ENCODE measurements at places on chromosomes 2 and 18. TPM values are rescaled to one million over a fixed set of nuclear protein-coding genes. Genes with fewer than 3 reads are reported as not detected.
A peak's percentile ranks its signal among the peaks of the same experiment; 100 is the strongest.

- DNase-seq = no peak
These were observed 464.5 kb downstream of the THSD7B start for GRCh38 chr2:137229834-137230233.

GRCh38 chr18:59877361-59877760, 22.4 kb upstream of the PMAIP1 start:
- DNase-seq = no peak

GRCh38 chr18:30920757-30921156, 121.8 kb downstream of the DSC3 start:
- DNase-seq = no peak

DNA sequence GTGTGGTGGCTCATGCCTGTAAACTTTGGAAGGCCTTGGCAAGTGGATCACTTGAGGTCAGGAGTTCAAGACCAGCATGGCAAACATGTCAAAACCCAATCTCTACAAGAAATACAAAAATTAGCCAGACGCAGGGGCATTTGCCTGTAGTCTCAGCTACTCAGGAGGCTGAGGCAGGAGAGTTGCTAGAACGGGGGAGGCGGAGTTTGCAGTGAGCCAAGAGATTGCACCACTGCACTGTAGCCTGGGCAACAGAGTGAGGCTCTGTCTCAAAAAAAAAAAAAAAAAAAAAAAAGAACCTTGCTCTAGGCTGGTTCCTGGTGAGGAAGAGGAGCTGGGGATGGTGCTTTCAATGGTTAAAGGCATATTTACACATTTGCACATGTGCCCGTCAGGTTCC, 129.4 kb downstream of the LYPD6B start:
- DNase-seq = no peak

GRCh38 chr2:118265873-118266455, 177.7 kb downstream of the INSIG2 start:
- peak; percentile 24 for DNase-seq

- DNase-seq = peak; percentile 63
These were observed 128.0 kb upstream of the GYPC start for GRCh38 chr2:126527836-126528490.

PLGLB1 gene
- 0.38 TPM for total RNA-seq

DNA sequence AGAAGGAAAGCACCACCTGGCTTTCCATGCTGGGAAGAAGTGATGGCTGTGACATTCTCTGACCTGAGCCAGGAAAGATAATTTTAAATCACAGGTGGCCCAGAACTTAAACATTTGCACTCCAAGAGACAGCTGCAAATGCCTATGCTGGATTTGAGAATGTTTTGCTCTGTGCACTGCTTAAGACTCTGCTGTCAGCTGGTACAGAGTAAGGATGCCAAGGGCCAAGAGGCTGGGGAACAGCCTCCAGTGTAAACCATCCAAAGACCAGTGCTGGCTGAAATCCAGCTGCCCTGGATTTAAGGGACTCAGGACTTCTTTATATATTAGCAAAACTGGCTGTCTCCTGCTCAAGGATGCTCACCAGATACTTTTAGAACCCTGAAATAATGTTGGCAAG, 3.9 kb downstream of the HOXD8 start:
- no peak for DNase-seq

GRCh38 chr2:172953970-172954852, 121.4 kb upstream of the MAP3K20 start:
- peak; percentile 62 for DNase-seq

DNA sequence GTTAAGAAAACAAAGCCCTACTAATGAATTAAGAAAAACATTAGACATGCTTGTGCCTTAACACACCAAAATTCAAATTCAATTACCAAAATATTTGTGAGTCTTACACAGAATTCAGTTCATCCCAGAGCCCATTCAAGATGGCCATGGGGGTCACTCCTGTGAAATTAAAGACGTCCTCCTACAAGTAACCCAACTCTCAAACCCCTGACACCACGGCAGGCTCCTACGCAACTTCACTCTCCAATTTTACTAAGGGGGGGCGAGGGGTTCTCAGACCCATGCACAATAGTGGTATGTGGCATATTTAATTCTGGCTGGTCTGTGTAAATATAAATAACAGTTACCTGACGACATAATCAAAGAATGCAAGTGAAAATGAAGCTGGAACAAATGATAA, 5.0 kb downstream of the ZNF516 start:
- DNase-seq = no peak

DNA sequence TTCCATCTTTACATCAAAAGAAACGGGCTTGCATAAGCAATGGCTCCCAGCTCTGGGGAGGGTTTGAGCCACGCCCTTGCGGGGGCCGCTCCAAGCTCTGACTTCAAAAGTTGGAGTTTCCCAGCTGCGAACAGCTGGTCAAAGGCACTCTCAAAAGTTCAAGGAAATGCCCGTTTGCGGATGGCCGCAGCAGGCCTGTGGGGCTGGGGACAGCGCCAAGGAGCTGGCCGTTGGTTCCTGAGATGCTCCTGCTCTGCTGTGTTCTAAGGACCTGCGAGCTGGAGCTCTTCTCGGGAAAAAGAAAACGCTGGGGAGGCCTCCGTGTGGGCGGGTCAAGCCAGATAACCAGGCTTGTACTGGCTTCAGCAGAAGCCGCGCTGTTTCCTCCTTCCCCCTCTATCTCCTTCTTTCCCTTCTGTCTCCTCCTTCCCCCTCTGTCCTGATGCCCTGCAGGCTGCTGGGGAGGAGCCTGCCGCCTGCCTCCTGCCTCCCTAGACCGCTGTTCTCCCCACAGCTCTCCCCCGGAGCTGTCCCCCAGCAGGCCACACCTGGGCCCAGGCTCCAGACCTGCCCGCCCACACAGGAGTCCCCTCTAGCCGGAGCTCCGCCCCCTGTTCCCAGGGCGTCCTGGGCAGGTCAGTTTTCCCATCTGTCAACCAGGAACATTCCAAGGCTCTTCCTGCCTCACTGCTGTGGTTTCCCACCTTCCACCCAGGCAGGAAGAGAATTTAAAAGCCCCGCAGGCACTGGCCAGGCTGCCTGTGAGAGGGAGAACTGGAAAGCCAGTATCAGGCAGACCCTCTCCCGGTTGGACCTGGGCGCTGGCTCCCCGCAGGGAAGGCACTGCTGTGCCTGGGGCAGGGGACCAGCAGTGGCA, 14.1 kb downstream of the KLF11 start:
- DNase-seq = peak; percentile 90

DNA sequence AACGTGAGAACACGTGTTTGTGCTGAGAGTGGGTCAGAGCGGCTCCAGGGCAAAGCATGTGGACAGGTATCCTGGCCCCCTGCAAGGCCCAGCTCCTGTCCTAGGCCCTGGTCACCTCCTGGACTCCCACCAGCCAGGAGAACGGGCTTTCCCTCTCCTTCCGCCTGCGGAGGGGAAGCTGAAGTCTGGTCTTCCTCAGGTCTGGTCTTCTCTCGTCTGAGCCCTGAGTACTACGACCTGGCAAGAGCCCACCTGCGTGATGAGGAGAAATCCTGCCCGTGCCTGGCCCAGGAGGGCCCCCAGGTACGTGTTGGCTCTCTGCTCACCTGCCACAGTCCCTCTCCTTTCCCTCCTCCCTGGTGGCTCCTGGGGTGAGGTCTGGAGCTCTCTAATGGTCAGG, 963 bp downstream of the GNLY start:
- no peak for DNase-seq

GRCh38 chr2:189022492-189022891, 48.3 kb downstream of the COL3A1 start:
- peak; percentile 83 for DNase-seq

CHRNG gene
- total RNA-seq = not detected

GRCh38 chr2:207825045-207825954, 55.6 kb upstream of the FZD5 start:
- no peak for DNase-seq

- DNase-seq = peak; percentile 62
These were observed 1.1 kb downstream of the TMX3 start for GRCh38 chr18:68713796-68714195.

DNA sequence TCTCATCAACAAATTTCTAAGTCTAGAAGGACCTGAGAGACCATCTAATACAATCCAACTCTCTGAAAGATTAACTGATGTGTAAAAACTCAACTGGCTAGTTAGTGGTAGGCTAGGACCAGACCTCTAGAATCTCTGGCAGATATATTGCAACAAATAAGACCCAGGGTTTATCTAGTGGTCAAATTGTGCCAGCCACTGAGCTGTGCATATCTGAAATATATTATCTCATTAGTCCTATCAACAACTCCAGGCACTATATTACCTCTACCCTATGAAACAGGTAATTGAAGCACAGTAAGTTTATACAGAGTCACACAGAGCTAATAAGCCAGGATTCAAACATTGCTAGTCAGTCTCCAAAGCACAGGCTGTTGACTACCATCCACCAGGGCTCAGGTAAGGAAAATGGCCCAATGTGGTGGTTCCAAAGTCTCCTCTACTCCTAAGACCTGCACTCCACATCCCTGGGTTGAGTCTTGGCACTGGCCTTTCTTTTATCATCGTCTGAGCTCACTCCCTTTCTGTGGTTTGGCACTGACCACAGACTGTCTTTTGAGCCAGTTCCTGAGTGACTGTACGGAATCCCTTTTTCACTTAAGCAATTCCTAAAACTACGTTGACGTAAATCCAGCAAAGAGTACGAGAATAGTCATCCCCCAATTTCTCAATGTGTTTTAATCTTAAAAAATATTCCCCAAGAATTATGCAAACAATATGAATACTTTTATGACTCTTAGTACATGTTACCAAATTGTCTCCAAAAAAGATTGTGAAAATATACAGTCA, 11.9 kb upstream of the PID1 start:
- DNase-seq = peak; percentile 98

GRCh38 chr2:4174796-4175195, 471.4 kb downstream of the DCDC2C start:
- DNase-seq = no peak

CACNB4 gene
- total RNA-seq = 0.11 TPM

UGT1A10 gene
- not detected for total RNA-seq

GRCh38 chr2:2787301-2787907, 456.3 kb upstream of the MYT1L start:
- DNase-seq = no peak

ICOS gene
- total RNA-seq = not detected

- no peak for DNase-seq
These were observed 183.1 kb downstream of the MYCN start for GRCh38 chr2:16123421-16123820.

DNA sequence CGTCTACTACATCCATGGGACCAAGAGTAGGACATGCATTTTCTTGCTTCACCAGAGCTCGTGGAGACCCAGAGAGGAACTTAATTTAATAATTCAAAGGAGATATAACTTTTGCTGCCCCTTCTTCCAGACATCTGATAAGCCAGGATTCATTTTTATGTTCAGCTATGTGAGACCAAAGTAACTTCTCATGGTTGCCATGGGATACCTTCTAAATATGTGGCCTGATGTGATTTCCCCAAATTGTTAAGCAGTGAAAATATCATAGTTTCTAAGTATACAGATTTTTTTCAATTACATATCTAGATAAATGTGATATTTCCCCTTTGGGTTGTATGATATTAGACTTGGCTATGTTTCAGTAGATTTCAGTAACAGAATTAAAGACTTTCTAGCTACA, 185.5 kb upstream of the FN1 start:
- DNase-seq = no peak

GRCh38 chr2:6788614-6789013, 77.1 kb downstream of the CMPK2 start:
- no peak for DNase-seq

GRCh38 chr2:113077921-113078320, 10.2 kb downstream of the IL1F10 start:
- DNase-seq = peak; percentile 68

- no peak for DNase-seq
These were observed 34.6 kb downstream of the PREPL start for GRCh38 chr2:44326548-44327264.

DNA sequence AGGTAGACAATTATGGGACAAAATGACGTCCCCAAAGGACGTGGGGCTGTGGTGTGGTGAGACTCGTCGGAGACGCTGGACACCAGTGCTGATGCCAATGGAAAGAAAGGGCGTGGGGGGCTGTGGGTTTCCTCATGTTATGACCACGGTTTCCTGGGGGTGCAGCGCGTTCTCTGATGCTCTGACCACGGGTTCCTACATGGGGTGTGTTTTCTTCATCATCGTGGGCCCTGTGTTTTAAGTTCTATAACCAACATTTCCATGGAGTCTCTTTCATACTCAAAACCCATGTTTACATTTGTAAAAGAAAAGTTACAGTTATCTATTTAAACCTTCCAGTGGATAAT, 141.6 kb downstream of the RTP5 start:
- DNase-seq = no peak

- DNase-seq = no peak
These were observed 136.8 kb downstream of the CAPN13 start for GRCh38 chr2:30670453-30670852.

RNF149 gene
- total RNA-seq = 58.1 TPM

NDUFS1 gene
- 87.5 TPM for total RNA-seq

- no peak for DNase-seq
These were observed 7.6 kb downstream of the NBAS start for GRCh38 chr2:15553519-15553918.

WIPF1 gene
- 20.1 TPM for total RNA-seq

DNA sequence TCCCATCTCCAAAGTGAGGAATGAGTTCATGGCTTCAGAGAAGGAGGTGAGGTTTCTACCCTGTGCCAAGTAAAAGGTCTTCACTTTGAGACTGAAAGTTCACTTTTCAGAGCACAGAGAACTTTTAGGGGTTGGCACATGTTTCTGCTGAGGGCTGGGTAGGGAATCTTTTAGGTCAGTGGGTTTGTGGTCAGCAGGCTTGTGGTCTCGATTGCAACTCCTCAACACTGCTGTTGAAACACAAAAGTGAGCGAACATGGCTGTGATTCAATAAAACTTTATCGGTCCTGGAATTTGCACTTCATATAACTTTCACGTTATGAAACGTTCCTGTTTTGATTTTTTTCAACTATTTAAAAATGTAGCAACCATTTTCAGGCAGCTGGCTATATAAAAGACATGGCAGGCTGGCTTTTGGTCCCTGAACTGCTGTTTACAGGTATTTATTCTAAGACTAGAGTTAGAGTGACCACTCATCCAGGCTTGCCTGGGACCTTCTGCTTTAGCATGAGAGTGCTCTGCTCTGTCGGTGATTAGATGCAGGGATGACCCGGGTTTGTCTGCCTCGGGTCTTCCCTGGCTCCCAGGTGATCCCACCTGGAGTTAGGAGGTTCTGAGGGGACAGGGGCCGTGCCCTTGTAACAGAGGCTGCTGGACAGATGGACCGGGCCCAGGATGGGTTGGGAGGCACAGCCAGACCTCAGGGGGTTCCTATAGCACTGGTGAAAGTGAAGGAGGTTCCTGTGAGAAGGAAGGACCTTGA, 62.7 kb upstream of the TAF1B start:
- no peak for DNase-seq

- peak; percentile 55 for DNase-seq
These were observed 229.3 kb upstream of the ZSWIM2 start for GRCh38 chr2:187078297-187078696.

All from GM23248 (cell line).